Activated CD8-positive, alpha-beta memory T cell treated with anti-CD3 and anti-CD28 coated beads, Interleukin-2, amount 10 ng/mL, durations not matched to agents 7 days and 5 days (primary cell): ENCODE measurements at places on chromosomes 12 and 14.

GRCh38 chr14:104801520-104802393 lies 856 bp downstream of the ZBTB42 start:
- DNase-seq, result no peak

DNA sequence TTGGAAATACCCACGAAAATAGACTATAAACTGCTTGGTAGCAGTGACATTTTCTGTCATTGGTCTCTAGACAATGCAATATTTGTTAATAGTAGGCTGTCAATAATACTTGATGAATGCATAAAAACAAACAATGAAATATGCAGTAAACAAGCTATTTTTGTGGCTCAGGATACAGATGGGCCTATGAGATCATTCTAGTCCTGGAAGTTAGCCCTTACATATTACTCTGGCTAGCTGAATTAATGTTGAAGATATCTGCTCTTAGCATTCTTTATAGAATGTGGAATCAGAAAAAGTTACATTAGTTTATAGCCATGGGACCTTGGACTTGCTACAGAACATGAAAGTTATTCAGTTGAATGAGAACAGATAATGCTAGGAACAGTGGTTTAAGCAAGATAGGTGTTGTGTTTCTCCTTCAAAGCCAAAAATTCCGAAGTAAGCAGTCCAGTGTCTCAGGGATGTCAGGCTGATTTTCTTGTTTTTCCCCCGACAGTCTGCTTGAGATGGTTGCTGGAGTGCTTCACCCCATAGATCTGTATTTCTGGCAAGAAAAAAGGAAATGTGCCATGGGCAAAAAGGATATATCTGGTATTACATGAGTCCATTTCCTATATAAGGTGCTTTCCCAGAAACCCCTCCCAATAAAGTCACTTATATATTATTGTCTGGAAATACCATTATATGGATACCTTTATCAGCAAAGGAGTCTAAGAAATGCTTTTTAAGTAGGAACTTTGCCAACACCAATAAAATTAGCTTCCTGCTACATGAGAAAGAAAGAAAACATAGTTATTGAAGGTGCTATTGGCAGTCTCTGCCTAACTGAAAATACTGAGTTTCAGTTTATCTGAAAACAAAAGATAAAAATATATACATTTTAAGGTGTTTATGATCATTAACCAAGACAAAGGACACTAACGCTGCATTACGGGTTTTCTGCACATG lies 619.4 kb upstream of the ATP2B1 start:
- DNase-seq, result no peak

DNA sequence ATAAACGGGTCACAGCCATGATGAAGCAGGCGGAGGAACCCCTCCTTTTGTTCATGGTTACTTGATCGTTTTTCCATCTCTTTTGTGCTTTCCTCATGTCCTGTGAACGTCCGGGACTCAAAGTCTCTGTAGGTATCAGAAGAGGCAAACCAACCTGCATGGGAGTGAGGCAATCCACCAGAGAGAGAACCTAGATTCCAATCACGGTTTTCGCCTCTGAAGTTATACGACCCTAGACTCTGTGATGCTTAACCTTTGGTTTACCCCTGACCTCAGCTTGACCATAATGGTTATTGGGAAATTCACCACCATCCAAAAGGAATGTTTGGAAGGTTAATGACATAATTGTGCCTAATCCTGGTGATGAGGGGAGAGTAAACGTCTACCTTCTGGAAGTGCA lies 186.8 kb upstream of the PRICKLE1 start:
- no peak for DNase-seq

GRCh38 chr12:180445-180844 lies 33.5 kb downstream of the SLC6A12 start:
- DNase-seq, result peak; percentile 64

DNA sequence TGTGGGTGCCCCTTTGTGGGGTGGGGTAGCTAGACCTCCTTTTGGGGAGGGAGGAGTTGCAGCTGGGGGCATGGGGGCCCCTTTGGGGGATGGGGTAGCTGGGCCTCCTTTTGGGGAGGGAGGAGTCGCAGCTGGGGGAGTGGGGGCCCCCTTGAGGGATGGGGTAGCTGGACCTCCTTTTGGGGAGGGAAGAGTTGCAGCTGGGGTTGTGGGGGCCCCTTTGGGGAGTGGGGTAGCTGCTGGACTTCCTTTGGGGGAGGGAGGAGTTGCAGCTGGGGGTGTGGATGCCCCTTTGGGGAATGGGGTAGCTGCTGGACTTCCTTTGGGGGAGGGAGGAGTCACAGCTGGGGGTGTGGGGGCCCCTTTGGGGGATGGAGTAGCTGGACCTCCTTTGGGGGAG lies 7.0 kb downstream of the NACA start:
- DNase-seq, result no peak

- no peak for DNase-seq
These were observed 2.0 kb downstream of the CIROP start for GRCh38 chr14:23102801-23103200.
